ENCODE measurements at places on chromosomes 1 and 21.

- no peak for DNase-seq
These were observed 870.5 kb upstream of the CXADR start for GRCh38 chr21:16642353-16642752.

DNA sequence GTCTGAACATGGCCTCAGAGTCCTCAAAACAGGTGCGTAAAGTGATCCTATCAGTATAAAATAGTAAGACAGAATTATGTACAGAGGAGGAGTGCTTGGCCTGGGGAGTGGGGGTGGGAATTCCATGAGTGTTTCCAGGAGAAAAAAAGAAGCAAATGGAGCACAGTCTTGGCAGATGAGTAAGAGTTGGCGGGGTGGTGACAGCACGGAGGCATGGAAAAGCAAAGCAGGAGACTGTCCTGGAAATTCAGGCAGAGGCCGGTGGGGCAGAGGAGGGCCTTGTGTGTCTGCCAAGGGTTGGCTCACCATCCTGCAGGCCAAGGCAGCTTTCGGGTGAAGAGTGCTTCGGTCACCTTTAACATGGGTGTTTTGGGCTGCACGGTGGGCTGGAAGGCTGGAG, 63.4 kb downstream of the OPTC start:
- DNase-seq = no peak

DNA sequence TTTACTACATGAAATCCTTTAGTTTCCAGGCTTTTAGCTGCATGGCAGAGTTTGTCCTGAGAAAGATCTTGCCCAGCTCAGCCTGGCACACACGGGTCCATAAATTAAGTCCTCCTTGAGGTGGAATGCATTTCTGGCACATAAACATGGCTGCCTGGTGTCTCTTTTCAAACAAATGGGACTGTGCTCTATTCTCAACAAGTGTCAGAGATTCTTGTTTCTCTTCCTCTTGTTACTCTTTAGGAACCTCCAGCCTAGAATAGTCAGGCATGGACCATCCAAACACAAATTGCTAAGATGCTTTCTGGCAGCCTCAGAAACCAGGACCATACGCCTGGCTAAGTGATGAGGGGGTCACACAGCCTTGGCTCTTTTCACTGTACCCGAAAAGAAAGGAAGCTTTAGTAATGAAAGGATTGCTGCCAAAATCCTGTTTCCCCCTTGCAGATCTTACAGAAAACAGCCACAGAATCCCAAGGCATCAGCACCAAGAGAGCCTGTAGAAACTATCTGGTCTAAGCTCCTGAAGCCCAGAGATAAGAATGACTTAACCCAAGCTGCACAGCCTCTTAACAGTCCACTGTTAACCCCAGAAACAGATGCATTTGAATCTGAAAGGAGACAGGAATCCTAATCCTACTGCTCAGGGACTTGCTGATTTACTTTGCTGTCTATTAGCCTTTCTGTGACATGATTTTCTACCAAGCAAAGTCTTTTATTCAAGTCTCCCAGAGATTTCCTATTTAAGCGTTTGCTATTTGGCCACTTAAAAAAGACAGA, 31.9 kb upstream of the NRDC start:
- no peak for DNase-seq

GRCh38 chr1:7596126-7596965, 174.8 kb upstream of the VAMP3 start:
- DNase-seq = no peak

- no peak for DNase-seq
These were observed 838.6 kb downstream of the LTN1 start for GRCh38 chr21:28154121-28154520.

- no peak for DNase-seq
These were observed 203.3 kb upstream of the IVNS1ABP start for GRCh38 chr1:185520188-185520920.

Measured in activated T-helper 9 cell treated with anti-CD3 and anti-CD28 coated beads, Interleukin-2, amount 50 U/mL, for 16 hours (primary cell).